ENCODE measurements at places on chromosomes 1 and 21.

DNA sequence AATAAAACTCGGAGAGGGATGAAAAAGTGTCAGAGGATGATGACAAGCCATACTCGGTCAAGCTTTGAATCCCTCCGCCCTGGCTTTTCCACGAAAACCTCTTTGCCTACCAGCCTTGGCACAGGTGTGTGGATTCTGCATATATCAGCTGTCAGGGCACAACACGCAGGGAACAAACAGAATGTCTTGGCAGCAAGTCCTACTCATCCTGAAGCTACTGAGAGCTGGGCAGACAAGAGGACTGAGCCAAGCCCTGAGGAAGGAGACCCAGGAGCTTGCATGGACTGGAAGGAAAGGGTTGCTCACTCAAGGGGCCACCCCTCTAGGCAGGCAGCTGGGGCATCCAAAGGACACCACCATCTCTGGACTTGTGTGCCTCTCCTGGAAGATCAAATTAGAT is 132.4 kb downstream of the HMGB4 start:
- DNase-seq: no peak

- no peak for DNase-seq
Measured at GRCh38 chr1:21622466-21623315, 46.5 kb downstream of the RAP1GAP start.

- DNase-seq: no peak
Measured at GRCh38 chr1:117097443-117097842, 24.1 kb downstream of the TRIM45 start.

DNA sequence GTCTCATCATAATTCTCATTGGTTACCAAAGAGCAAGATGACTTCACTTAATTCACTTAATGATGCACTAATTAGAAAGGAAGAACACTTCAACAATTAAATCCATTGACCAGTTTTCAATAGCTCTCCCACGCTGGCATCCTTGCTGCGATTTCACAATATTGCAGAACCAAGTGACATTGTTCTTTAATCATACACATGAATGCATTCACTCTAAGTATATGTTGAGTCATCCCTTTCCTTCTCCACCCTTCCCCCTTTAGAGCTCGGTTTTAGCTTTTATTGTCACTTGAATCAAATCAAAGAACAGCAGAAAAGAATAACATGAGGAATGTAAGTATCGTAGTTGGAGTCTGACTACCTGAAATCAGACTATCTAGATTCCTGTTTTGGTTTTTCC is 233.6 kb upstream of the FMN2 start:
- no peak for DNase-seq

GRCh38 chr1:244863491-244864252 is 671 bp downstream of the HNRNPU start:
- DNase-seq: no peak

DNA sequence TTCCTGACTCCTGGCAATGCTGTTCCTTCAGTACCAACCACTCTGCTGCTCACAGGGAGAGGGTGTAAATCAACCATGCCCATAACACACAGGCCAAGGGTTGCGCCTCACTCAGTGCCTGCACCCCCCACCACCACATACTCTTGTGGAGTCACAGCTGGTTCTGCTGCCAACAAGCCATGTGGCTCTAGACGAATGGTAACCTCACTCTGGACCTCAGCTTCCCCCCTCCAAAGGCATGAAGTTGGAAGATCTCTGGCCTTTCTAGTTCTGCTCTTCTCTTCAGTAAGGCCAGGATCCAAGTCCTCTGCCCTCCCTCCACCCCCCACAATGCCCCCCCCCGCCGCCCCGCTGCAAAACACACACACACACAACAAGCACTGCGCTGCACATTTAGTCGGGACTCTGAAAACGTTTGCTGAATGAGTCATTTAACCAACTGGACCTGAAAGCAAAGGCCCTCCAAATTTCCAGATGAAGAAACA is 1.7 kb upstream of the GLIS1 start:
- no peak for DNase-seq

DNA sequence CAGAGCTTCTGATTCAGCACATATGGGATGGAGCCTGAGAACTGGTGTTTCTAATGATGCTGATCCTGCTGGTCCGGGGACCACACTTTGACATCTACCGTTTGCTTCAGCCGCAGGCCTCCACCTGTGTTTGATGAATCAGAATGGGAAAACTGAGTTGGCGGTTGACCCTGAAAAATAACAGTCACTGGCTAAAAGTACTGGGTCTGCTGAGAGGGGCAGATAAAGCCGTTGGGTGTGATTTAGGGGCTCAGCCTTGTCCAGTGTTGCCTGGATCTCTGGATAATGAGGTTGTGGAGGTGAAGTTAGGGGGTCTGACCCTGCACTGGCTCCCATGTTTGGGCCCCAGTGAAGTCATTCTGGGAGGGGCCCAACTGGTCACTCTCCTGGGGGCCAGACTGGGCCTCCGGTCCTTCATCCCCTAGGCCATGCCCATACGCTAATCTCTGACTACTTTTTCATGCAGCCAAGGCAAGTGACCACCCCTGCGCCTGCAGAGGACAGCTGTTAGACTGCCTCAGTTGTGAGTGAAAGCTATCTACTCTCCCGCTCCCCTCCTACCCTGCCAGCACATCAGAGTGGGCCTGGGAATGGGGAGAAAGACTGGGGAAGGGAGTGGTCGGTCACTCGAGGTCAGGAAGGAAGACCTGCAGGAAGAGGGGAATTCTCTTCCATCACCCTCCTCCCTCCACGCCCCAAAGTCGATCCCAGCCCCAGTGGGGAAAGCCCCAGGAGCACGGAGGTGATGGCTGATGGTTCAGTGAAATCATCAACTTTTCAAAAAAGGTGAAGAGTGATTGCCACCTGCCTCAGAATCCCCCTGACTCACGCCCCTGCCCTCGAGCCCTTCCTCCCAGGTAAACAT is 27.7 kb downstream of the VASH2 start:
- DNase-seq: no peak

DNA sequence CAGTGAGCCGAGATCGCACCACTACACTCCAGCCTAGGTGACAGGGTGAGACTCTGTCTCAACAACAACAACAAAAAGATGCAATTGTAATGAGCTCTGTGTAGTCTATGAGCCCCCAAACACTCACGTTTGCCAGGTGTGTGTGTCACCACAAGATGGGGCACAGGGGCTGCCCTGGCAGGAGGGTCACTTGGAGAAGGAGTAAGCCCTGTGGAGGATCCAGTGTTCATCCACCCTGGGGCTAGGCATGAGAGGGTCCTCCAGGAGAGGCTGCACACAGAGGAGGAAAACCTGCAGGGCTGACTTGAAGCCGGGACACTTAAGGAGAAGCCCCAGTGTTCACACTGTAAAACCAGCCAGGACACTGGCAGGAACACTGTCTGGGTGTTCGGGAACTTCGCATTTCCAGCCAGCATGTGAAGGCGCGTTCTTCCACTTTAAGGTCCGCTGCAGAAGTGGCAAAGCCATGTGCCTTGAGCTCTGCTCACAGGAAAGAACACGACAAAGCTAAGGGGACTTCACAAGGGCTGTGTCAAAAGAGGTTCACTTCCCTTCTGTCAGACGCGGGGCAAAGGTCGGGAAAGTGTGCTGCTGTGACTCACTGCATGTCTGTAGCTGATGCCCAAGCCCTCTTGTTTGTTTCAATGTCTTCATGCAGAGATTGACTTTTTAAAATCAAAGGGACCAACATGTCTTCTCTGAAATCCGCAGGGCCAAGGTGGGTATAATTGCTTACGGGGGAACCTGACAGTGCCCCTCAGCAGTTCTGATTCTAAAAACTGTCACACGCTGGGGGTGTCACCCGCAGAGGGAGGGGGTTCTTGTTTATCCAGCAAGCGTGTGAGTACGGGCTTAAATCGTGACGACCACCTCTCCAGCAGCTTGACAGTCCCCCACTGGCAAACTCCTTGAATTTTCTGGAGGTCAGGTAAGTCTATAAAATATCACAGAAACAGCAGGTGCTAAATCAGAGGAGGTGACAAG is 102.8 kb downstream of the RIPK4 start:
- no peak for DNase-seq

- DNase-seq: no peak
Measured at GRCh38 chr1:8122160-8122476, 96.0 kb upstream of the ERRFI1 start.

DNA sequence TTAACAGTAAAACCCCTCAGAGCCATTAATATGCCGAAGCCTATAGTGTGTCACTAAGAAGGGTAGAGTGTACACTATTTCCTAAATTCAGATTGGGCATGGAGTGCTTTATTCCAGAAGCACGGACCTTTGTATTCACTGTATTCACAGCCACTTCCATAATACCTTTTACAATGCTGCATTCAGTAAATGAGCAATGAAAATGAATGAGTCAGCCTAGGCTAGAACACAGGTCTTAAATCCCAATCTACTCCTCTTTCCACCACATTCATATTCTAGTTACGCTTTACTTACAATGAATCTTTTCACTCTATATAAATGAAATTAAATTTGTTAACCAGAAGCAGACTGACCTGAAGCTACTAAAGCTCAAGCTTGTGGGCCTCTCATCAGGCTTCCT is 13.0 kb upstream of the GORAB start:
- no peak for DNase-seq

DNA sequence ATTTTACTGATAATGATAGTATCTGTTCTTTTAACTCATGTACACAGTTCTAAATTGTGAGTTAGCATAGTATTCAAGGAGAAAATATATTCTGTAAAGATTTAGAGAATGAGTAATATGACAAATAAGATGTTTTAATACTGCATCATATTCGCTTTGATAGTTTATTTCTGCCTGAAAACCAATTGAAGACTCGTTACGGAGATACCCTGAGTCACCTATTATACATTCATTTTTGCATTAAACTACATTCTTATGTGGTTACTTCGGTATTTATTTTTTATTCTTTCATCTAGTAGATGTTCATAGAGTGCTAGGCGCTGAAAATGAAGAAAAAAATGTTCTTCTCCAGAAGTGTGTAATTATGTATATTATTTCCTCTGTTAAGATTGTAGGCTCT is 5.3 kb downstream of the UHMK1 start:
- no peak for DNase-seq

DNA sequence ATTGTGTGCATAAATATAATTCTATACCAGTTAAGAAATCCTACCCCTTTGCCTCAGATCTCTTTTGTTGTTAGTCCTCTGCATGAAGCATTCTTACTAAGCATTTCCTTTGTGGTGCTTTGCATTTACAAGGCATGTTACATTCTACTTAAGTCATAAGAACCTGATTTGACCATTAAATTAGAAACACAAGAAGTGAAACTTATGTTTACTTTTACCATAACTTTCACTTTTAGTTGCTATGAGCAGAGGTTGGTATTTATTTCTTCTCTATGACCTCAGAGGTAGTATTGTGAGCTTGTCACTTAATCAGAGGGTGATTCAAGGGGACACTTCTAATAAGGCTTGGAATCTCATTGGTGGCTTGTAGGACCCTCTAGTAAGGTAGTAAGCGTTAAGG is 9.0 kb downstream of the FAM20B start:
- DNase-seq: no peak

DNA sequence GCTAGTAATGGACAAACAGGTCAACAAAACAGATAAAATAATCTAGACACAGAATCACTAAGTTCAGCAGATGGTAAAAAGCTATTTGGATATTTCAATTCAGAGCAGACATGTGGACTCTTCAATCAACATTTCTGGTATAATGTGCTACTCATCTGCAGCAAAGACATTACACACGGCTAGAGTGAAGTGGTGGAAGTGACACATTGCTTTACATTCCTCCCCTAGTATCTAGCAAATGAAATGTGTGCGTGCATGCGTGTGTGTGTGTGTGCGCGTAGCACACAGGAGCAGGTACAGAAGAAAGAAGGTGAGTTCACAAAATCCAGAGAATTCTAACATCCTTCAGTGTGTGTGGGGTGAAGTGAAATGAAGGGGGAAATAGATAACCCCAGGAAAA is 8.3 kb downstream of the AHCTF1 start:
- DNase-seq: no peak

Measured in GF-D8 (cell line).